ENCODE measurements at places on chromosomes 2 and 18.

DNA sequence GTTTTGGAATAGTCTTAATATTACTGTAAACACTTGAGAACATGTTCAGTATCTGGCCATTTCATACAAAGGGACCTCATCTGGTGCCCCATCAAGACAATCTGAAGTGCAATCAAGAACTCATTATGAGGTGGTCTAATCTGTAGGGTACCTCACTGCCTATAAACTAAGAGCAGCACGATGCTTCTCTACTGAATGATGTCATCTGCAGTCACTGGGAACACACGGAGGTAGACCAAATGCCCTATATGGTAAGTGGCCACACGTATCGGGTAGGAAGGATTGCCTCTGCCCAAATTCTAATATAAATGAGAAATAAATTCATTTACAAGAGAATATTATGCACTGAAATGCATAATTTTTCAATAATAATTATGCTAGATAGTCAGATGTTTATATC, 90.4 kb downstream of the SLC8A1 start:
- no peak for DNase-seq

- no peak for DNase-seq
Observed at GRCh38 chr2:68292108-68292710, 27.5 kb downstream of the CNRIP1 start.

- no peak for DNase-seq
Observed at GRCh38 chr18:52992041-52992440, 652.0 kb downstream of the DCC start.

DNA sequence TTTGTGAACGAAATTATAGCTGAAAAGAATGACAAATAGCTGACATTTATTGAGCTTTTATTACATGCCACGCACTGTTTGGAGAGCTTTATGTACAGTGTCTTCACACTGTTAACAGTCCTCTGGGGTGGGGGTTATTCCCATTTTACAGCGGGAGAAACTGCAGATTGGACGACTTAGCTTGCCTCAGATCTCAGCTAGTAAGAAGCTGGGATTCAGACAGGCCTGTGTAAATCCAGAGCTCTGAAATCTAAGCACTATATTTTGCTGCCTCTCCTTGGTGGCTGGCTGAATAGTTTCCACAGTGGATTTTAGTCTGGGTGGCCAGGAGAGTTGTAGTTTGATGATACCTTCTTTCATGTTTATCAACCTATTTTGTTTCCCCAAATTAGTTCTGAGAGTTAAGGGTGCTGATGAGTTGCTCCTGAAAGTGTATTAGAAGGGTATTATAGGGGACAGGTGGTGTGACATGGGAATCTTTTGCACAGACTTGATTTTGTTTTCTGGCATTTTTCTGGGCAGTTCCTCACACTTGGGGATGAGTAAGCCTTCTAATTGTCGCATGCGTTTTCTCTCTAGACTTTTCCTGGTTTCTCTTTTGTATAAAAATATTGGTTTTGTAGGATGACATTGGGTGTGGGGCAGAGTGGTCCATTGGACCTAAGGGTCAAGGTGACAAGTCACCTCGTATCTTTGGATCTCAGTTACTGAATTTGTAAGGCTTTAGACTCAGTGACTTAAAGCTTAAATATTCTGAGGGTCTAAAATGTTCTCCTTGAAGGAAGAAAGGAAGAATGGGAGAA, 1.5 kb downstream of the ACSL3 start:
- no peak for DNase-seq

DNA sequence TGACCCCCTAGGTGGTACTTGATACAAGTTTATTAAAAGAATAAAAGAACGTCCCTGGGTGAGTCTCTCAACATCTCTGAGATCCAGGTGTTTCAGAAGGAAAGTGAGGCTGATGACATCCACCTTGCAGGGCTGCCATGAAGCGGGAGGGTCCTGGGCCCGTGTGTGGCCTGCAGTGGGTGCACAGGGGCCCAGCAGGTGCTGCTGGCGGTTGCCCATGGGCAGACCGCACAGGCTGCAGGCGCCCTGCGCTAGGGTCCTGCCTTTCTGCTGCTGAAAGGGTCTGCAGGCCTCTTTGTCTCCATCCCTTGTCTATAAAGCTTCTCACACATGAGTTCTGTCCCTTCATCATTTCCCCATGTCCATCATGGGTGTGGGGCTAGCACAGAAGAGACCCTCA, 247.0 kb downstream of the TFCP2L1 start:
- no peak for DNase-seq

GRCh38 chr2:119256582-119256921, 32.9 kb downstream of the STEAP3 start:
- DNase-seq: no peak

DNA sequence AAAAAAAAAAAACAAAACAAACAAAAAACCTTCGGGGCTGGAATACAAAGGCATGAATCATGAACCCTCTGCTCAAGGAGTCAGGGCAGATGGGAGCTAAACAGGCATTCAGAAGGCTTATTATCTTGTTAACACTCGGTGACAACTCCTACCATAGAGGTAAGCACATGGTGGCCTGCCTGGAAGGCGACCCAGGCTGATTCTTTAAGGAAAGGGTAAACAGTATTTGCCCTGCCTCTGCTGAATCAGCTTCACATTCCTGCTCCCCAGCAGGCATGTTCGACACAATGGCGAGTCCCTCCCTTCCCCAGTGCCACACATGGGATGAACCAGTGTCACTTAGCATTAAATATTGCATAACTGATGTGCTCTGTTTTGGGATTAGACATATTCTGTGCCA, 191.9 kb downstream of the ARL4C start:
- DNase-seq: no peak

- DNase-seq: no peak
Observed at GRCh38 chr2:224764565-224765236, 48.5 kb upstream of the CCDC195 start.

DNA sequence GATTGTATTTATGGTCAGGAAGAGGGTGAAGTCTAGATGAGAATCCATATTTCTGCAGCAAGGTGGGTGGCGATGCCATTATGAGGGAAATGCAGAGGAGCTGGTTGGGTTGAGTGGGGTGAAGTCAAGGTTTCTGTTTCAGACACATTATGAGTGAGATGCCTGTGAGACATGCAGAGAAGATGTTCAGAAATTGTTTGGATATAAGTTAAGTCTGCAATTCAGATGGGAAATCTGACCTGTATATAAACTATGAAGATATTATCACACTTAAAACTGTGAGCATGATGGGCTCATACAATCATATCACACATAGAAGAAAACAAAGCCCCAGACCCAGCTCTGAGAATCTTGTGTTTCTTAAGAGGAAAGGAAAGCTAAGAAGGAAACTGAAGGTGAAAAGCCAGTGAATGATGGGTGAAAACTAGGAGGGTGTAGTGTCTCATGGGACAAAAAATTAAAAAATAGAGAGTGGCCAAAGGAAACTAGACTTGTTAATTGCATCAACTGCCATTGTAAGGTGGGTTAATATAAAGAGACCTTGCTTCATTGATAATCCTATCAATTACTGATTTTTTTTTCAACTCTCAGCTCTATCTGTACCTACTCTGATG, 14.2 kb downstream of the GALNT5 start:
- no peak for DNase-seq

DNA sequence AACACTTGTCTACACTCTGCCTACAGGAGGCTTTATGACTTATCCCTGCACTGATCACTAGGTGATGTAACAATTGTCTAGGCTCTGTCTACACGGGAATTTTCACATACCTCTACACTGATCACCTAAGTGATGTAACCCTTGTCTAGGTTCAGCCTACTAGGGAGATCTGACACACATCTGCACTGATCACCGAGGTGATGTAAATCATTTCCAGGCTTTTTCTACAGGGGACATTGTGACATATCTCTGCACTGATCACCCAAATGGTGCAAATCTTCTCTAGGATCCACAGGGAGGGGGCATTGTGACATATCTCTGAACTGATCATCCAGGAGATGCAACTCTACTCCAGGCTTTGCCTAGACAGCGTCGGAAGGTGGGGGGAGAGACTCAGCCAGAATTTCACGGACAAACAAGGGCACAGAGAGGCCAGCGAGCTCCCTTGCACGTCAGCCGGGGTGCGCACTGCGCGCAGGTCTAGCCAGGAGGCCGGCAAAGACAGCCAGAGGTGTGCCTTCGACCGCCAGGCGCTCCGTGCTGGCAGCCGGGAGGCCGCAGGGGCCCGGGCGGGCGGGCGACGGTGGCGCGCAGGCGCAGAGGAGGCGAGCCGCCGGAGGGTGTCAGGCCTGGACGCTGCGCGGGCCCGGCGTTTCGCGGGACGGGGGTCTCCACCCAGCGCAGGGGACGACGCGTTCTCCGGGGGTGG, 46.9 kb upstream of the USP14 start:
- DNase-seq: peak; percentile 19

DNA sequence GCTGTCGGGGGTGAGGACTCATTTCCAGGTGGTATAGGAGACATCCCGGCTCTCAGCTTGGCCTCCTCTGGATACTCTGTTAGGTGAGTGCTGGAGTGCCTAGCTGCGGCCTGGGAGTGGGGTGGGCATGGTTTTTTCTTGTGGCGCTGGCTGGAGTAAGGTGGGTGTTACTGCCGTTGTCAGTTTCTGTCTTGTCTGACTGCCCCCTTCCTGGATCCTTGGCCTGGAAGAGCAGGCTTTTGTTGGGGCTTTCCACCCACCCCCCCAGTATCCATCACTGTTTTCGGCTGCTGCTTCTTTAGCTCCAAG, 69.2 kb downstream of the DGKD start:
- DNase-seq: peak; percentile 35

DNA sequence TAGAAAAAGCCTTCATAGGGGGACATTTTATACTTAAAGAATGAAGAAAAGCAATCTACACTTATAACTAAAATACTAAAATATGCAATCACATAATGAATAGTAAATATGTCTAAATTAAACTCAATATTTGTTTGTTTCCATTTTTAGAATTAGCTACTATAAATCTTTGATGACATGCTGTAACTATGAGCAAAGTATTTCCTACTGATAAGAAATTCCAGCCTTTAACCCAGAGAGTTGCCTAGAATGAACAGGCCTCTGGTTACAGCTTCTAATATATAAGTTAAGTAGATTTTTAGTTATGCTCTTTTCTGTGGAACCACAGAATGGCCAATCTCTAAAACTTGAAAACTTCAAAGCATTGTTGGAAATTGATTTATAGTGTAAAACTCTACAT, 1465.6 kb upstream of the ZEB2 start:
- no peak for DNase-seq

- no peak for DNase-seq
Observed at GRCh38 chr18:25827228-25827627, 263.2 kb downstream of the SS18 start.

GRCh38 chr2:231928481-231928880, 2.3 kb upstream of the NPPC start:
- no peak for DNase-seq

- DNase-seq: no peak
Observed at GRCh38 chr2:130728007-130728454, 839 bp upstream of the GPR148 start.

DNA sequence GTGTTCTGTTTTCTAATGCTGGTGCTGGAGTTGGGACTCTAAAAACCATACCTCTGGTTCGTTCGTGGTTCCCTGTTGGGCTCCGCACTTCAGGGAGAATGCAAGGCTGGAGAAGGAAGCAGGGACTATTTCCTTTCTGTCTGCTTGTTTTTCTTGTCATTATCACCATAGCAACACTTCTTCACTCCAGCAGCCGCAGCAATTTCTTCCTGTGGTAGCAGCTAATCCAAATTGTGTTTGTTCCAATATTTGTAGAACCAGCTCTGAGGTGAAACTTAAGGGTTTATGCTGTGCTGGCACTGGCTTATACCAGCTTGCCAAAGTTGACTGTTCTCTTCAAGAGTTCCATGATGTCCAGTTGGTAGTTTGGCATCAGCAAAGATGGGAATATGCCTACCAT, 301.4 kb upstream of the SYT4 start:
- no peak for DNase-seq

DNA sequence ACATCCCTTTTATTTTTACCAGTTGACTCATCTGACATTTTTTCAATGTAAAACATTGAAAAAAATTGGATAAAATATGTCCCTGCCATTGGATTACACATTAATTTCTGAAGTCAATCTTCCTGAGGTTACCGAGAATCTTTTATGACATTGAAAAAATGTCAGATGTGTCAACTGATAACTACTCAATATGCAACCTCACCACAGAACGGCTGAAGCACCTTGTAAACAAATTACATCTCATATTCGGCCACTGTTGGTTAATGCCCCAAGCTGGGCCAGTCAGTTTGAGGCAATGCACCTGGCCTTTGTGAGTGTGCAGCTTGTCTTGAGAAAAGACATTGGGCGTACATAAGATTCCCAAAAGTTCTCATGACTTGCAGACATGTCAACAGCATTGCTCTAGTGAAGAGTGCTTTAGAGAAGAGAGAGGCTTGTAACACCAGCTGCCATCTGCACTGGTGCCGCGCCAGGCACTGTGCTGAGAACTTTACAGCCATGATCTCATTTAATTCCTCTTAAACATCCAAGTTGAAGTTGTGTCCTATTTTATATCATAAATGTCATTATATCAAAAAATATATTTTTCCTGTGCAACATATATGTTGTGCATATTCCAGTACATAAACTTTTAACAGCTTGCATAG, 112.7 kb upstream of the SLC35G4 start:
- no peak for DNase-seq

- no peak for DNase-seq
Observed at GRCh38 chr18:10197097-10197496, 257.3 kb upstream of the APCDD1 start.

DNA sequence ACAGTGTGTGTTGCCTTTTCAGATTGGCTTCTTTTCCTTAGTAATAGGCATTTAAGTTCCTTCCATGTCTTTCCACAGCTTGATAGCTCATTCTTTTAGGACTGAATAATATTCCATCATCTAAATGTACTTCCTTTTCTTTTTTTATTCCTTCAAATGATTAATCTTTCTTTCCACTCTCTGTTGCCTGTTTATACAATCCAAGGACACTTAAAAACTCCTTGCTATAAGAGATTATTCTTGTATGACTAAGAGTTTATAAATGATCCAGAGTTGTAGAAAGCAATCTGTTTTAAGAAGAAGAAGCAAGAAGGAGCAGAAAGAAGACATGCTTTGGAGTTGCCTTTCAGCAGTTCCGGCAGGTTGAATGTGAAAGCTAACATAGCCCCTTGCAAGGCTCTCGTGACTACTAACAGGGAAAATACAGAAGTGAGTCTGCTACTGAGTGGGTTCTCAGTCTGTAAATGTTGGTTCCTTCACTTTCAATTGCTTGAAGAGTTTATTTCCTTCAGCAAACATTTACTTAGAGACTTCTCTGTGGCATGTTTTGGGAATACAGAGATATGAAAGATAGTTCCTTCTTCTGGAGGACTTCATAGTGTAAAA, 123.0 kb downstream of the PMAIP1 start:
- DNase-seq: no peak

DNA sequence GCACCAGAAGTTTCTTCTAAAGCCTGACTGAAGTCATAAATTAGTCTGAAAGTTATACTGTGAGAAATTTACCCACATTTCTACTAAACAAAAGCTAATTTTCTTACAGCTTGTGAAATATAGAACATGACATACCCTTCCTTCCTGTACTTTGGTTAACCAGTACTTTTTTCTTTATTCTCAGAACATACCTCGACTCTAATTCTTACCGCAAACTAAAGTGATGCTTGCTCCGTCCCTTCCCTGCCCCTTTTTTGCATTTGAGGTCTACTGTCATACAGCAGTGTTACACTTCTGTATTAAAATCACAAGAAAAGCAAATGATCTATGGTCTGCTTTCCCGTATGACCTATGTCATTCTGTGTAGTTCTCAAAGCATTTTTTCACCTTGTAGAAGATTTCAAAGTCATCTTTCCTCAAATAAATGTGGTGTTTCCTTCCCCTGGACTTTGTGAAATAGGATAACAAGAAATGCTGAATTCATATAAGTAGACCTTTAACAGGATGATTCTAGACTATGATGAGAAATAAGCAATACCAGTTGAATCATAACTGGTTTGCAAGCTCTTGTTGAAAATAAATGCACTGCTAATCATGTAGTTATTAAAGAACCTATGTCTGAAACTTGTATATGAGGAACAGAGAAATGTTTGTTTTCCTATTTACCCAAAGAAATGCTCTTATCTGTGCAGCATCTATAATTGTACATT, 30.4 kb downstream of the CYTIP start:
- DNase-seq: no peak

Data from H1 (cell line).